Stimulated activated CD8-positive, alpha-beta memory T cell treated with anti-CD3 and anti-CD28 coated beads, Interleukin-2, amount 100 ng/mL, for 1 hour (primary cell): ENCODE measurements at places on chromosomes 1 and 21.

DNA sequence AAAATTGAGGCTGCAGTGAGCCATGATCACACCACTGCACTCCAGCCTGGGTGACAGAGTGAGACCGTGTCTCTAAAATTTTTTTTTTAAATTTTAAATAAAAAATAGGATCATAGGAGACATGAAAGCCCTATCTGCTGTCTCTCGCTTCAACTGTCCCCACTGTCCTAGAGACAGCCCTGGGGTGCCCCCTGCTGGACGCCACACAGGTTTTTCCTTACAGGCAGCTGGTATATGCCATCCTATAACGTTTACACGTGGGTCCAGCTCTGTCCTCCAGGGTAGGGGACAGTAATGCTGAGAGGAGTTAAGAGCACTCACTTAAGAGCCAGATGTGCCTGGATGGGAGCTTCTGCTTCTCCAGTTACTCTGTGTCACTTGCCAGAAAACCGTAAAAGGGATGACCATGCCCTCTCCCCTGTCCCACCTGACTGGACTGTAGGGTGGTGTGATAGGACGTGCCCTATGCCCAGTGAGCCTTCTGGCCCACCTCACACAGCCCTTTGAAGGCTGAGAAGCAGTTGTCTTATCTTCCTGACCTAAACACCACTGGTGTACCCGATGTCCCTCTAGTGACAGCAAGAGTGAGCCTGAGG lies 8.5 kb downstream of the FBXO2 start:
- peak; percentile 52 for DNase-seq

DNA sequence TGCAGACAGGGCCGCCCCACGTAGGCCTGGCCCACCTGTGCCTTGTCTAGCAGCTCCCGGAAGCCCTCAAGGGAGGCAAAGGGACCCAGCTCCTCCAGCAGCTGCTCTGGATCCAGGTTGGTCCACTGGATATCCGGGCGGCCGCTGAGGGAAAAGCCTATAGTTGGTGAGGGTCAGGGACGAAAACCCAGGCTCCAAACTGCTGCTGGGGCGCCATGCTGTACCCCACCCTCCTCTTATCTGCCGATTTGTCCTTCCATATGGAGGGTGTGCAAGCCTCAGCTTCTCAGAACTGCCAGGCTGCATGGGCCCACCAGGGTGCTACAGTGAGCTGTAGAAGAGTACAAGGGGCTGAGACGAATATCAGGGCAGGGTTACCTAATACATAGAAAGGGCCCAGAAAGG lies 12.2 kb downstream of the PTCH2 start:
- DNase-seq, result no peak

GRCh38 chr1:184804220-184804619 lies 49.6 kb upstream of the EDEM3 start:
- no peak for DNase-seq

DNA sequence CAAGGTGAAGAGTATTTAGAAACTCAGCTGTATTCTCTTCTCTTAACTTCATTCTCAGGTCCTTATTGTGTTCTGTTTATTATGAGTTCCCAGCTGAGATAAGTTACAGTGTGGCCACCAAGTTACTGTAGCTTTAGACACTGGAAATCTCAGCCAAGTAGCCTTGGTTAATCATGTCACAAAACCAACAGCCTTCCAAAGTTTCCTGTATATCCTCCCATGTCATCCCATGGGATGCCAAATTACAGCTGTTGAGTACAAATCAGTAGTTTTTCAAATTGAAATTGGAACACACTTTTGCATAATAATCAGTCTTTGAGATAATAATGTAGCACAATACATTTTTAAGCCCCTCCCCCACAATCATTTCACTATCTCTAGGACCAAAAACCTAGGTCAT lies 10.7 kb downstream of the ADAMTS5 start:
- no peak for DNase-seq

DNA sequence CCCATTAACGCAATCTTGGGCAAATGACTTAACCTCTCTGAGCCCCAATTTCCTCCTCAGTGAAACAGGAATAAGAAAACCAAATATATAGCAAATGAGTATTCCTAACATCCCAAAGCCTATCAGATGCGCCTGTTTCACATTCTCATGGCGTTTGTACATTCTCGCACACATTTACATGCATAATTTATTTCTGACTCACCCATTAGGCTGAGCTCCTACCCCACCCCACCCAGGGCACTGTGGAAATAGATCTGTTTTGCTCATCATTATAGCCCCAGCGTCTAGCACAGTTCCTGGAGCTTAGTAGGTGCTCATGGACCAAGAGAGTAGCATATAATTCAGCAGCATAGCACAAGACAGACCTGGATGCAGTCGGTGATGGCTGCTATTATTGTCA lies 146.1 kb upstream of the VANGL1 start:
- DNase-seq, result no peak

GRCh38 chr1:119081267-119081666 lies 59.2 kb downstream of the WARS2 start:
- DNase-seq, result no peak
